ENCODE measurements at places on chromosomes 6 and 20. TPM values are rescaled to one million over a fixed set of nuclear protein-coding genes. Genes with fewer than 3 reads are reported as not detected.

Gene FILIP1
- polyA plus RNA-seq, result 2.0 TPM

Gene RCAN2
- polyA plus RNA-seq, result 5.0 TPM

Gene GSTA3
- polyA plus RNA-seq, result not detected

Gene PBOV1
- not detected for polyA plus RNA-seq

Gene MEI4
- polyA plus RNA-seq, result 0.05 TPM

Gene CNKSR3
- 1.2 TPM for polyA plus RNA-seq

Gene STK38
- polyA plus RNA-seq, result 6.2 TPM

Gene AURKA
- 45.8 TPM for polyA plus RNA-seq

Gene GPX5
- polyA plus RNA-seq, result 0.08 TPM

Gene L3MBTL3
- polyA plus RNA-seq, result 3.7 TPM

Gene ELOVL4
- polyA plus RNA-seq, result 1.8 TPM

Gene NFATC2
- 0.27 TPM for polyA plus RNA-seq

Gene GUCA1A
- polyA plus RNA-seq, result 24.6 TPM

Gene PGC
- polyA plus RNA-seq, result 0.25 TPM

Gene ARHGAP18
- 0.83 TPM for polyA plus RNA-seq

Gene SCUBE3
- 0.80 TPM for polyA plus RNA-seq

Gene EPHA7
- 0.74 TPM for polyA plus RNA-seq

Gene SLC17A3
- not detected for polyA plus RNA-seq

Gene LRFN2
- polyA plus RNA-seq, result 2.3 TPM

Gene GRM1
- 0.15 TPM for polyA plus RNA-seq

Gene NKX2-2
- polyA plus RNA-seq, result not detected

Gene PPP1R14C
- polyA plus RNA-seq, result 0.30 TPM

Gene C6orf118
- polyA plus RNA-seq, result 0.35 TPM

Gene OR12D3
- polyA plus RNA-seq, result not detected

Gene TNFRSF6B
- polyA plus RNA-seq, result 5.4 TPM

Gene ZNF391
- 4.8 TPM for polyA plus RNA-seq

Gene OR10C1
- polyA plus RNA-seq, result not detected

Gene RSPO3
- polyA plus RNA-seq, result 0.02 TPM

Gene PREX1
- polyA plus RNA-seq, result 10.7 TPM

Gene LAMA4
- polyA plus RNA-seq, result 0.95 TPM

Gene TMC2
- not detected for polyA plus RNA-seq

Gene NOX3
- not detected for polyA plus RNA-seq

Gene PCK1
- polyA plus RNA-seq, result not detected

Gene FNDC11
- 8.8 TPM for polyA plus RNA-seq

Gene POU3F2
- polyA plus RNA-seq, result 0.06 TPM

Gene TRAPPC3L
- not detected for polyA plus RNA-seq

Gene OR2J1
- not detected for polyA plus RNA-seq

Gene TGM3
- polyA plus RNA-seq, result 0.12 TPM

Gene BPI
- polyA plus RNA-seq, result not detected

Gene SCGN
- polyA plus RNA-seq, result not detected

Gene PRSS16
- 38.9 TPM for polyA plus RNA-seq

Gene CD24
- 1,771 TPM for polyA plus RNA-seq

Measured in H1 (cell line).